ENCODE measurements at places on chromosomes 12 and 14.

DNA sequence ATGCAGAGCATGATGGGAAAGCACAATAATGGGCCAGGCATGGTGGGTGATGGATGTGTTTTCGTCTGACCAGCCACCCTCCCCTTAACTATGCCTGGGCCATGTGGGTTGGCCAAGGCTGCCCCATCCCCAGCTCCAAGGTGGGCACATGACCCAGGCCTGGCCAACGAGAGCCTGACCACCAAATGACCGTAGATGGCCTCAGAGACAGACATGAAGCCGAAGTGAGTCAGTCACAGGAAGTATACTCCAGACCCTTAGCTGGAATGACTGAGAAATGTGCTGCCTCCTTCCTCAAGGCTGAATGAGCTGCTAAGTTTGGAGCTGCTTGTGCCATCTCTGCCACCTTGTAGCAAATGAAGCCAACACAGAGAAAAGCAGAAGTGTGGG, 233.6 kb downstream of the BCL11B start:
- DNase-seq: no peak

- no peak for DNase-seq
Measured at GRCh38 chr14:81632157-81632556, 98.5 kb upstream of the SEL1L start.

- DNase-seq: no peak
Measured at GRCh38 chr12:50828886-50829285, 13.8 kb upstream of the TMPRSS12 start.

DNA sequence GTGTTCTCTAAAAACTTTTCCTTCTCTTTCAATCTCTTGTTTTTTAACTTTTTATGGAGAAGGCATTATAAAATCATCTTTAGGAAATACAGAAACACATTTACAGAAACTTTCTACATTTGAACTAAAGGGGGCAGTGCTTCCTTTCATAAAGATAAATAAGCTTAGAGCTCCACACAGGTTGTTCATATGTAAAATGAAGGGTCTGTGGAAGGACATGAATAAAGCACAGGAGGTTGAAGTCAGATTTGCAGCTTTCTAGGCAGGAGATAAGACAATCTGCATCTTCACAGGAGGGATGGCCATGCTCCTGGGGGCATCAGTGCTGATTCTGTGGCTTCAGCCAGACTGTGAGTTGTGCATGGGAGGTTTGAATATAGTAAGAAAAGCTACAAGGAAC, 426.0 kb downstream of the DAD1 start:
- DNase-seq: no peak

DNA sequence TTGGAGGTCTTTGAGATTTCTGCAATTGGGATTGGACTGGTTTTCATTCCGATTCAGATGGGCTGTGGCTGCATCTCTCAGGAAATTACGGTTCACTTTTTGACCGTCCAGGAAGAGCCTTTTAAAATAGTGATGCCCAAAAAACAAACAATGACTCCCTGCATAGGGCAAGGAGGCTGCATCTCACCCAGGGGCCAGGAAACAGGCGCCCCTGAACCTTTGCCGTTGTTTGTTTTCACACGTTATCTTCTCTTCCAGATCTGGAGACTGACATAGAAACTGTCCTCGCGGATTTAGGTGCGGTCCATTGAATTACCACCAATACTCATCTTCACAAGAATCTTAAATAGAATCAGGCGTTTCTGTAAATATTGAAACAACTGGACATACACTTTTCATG, 66.0 kb downstream of the FLRT2 start:
- DNase-seq: peak; percentile 25

DNA sequence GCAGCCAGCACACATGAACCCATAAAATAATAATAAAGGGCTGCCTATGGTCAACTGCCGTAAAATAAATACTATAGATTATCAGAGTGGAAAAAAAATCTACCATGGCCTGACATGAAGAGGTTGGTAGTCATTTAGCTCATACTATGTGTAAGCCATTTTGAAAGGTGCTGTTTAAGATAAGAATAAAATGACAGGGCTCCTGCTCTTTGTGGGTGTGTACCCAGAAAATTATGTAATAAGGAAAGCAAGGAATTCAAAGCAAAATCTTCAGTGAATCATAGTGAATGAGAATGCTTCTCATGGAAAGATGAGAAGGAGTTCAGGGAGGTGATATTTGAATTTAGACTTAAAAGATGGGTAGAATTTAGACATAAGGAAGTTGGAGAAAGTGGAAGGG, 42.9 kb upstream of the PPM1H start:
- DNase-seq: no peak

DNA sequence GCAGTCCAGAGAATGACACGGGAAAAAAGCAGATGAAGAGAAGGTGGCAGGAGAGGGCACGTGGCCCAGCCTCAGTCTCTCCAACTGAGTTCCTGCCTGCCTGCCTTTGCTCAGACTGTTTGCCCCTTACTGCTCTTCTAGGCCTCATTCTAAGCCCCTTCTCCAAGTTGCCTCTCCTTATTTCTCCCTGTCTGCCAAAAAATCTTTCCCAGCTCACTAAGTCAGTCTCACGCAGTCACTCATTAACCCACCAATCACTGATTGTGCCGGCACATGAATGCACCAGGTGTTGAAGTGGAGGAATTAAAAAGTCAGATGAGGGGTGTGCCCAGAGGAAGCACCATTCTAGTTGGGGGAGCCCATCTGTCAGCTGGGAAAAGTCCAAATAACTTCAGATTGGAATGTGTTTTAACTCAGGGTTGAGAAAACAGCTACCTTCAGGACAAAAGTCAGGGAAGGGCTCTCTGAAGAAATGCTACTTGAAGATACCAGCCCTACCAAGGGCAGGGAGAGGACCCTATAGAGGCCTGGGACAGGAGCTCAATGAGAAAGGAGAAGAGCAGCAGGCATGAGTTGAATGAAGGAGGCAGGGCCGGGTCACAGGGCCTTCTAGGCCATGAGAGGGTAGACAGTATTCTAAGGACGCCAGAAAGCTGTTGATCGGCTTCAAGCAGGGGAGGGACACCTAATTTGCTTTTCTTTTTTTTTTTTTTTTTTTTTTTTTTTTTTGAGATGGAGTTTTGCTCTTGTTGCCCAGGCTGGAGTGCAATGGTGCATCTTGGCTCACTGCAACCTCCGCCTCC, 40.9 kb downstream of the DAD1 start:
- DNase-seq: no peak

GRCh38 chr12:115500872-115501271, 776.6 kb downstream of the MED13L start:
- DNase-seq: no peak

GRCh38 chr12:45670346-45671065, 59.0 kb upstream of the ARID2 start:
- no peak for DNase-seq

- DNase-seq: no peak
Measured at GRCh38 chr12:128726886-128727285, 96.9 kb downstream of the SLC15A4 start.

- no peak for DNase-seq
Measured at GRCh38 chr14:84312551-84312950, 1217.4 kb upstream of the FLRT2 start.

DNA sequence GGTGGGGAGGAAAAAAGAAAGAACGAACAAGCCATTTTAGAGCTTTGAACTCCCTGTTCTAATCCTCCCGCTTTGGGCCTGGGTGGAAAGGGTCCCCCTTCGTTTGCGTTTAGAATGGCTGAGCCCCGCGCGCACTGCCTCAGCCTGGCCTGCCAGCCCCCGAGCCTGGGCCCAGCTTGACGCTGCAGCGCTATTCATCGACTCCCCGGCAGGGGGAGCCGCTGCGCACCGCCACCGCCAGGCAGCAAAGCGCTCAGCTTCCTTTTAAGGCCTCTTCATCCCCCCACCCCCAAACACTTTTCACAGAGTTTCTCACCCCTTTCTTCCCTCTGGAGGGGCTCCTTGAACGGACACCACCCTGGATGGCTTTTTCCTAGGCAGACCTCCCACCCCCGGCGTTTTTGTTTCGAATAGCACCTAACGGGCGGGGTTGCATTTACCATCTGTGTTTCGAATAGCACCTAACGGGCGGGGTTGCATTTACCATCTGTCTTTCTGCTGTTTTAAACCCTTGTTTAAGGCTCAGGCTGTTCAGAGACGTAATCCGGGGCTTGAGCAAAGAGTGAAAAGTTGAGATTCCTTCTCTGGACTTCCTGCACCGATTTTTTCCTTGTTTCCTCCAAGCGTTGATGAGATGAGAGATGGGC, 56.4 kb upstream of the PIWIL1 start:
- no peak for DNase-seq

- DNase-seq: no peak
Measured at GRCh38 chr12:108685469-108686260, 45.7 kb downstream of the CORO1C start.

GRCh38 chr12:11719678-11720099, 70.2 kb downstream of the ETV6 start:
- peak; percentile 77 for DNase-seq

GRCh38 chr14:31880935-31881334, 196.2 kb upstream of the ARHGAP5 start:
- DNase-seq: no peak

GRCh38 chr12:52356762-52357580, 10.3 kb downstream of the KRT85 start:
- no peak for DNase-seq

DNA sequence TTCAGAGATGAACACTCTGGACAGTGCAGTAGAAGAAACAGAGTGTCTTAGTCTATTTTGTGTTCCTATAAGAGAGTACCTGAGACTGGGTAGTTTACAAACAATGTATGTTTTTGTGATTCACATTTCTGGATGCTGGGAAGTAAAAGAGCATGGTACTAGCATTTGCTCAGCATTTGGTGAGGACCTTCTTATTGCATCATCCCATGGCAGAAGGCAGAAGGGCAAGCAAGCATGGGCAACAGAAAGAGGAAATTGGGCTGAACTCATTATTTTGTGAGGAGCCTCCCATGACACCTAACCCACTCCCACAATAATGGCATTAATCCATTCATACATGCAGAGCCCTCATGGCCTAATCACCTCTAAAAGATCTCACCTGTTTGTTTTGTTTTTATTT, 8.0 kb downstream of the ANKS1B start:
- DNase-seq: no peak

- no peak for DNase-seq
Measured at GRCh38 chr14:31990183-31990857, 86.8 kb upstream of the ARHGAP5 start.

DNA sequence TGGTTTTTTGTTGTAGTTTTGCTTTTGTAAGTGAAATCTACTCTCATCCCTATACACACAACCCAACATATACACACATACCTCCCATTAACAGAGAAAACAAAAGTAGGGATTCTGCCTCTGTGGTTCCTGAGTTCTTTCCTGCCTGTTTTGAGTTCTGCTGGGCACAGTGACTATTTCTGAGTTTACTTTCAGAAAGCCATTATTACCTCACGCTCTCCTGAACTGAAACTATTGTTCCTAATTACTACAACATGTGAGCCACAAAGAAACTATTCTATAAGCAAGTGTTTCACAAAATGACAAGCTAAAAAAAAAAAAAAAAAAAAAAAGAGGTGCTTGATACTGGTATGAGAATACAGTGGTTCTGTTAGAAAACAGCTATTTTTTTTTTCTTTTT, 110.9 kb downstream of the ALG10B start:
- no peak for DNase-seq

- no peak for DNase-seq
Measured at GRCh38 chr12:69508091-69508490, 37.9 kb downstream of the FRS2 start.

GRCh38 chr12:91367234-91367849, 184.7 kb upstream of the DCN start:
- no peak for DNase-seq

DNA sequence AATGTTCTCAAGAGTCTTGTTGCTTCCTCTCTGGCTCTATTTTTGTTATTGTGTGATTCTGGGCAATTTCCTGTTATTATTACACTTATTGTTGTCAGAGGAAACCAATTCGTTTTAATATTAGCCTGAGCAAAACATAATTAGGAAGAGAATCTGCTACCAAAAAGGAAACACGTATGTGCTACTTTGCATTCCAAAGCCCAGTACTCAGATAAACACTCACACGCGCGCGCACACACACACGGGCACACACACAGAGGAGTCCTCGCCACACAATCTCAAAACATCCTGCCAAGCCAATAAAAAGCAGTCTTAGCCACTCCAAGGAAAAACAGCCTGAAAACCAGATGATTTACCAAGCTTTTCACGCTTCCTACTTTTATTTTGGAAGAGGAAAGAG, 400.7 kb downstream of the NUAK1 start:
- peak; percentile 77 for DNase-seq

GRCh38 chr12:20000229-20000849, 368.0 kb upstream of the PDE3A start:
- no peak for DNase-seq

GRCh38 chr12:57883700-57884099, 37.2 kb upstream of the CTDSP2 start:
- DNase-seq: no peak

- no peak for DNase-seq
Measured at GRCh38 chr12:91356405-91356804, 173.8 kb upstream of the DCN start.

GRCh38 chr12:38887770-38888169, 17.6 kb downstream of the CPNE8 start:
- DNase-seq: no peak

DNA sequence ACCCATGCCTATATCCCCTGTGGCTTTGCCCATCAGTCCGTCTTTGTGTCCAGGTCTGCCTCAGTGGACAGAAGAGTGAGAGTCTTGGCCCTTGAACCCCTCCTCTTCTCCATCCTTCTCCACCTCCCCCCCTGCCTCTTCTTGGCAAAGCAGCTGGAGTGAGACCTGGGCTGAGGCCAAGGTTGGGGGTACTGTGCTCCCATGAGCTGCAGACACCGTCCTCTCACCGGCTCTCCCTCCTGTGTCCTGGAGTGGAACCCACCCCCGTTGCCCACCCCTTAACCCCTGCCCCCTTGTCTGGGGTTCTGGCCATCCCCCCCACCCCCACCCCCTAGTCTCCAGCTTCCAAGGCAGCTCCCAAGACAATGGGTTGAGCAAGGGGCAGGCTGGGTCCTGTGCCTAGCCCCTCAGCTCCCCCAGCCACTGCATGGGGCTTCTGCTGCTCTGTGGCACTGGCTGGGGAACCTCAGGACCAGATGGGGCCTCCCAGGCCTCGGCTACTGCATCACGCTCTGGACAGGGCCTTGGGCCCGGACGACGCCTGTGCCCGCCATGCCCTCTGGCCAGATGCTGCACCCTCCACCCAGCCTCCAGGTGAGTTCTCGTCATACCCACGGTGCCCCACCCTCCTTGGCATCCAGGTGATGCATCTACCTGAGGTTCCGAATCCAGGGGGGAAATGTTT, 35.7 kb downstream of the RTL1 start:
- peak; percentile 52 for DNase-seq

Data from Right ventricle myocardium inferior (tissue), 1 donor.